ENCODE measurements at places on chromosomes 5 and 9.

DNA sequence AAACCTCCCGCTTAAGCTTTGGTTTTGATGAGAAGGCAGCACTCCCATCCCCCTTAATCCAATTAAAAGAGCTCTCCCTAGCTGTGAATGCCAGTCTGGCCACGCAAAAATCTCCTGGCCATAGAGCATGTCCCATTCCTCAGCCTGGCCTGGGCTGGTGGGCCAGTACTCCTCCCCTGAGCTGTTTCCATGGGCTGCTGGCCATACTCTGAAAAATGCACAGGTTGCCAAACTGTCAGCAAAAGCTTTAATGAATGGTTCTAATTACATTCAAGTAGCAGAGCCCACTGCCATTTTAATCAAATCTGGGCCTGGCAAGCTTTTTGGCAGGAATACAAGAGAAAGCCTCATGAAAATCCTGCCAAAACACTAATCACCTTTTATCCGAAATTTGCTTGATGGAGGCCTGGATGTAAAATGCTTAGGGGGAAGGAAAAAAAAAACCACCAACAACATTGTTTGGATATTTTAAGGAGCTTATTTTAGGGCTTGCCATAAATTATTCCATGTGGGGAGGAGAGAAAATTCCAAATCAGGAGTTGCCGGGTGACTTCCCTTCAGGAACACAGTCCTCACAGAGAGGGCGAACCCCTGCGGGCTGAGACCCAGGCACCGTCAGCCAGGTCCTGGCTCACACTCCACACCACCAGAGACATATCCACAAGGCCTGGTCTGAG lies 243.3 kb downstream of the SEC61B start:
- no peak for DNase-seq

GRCh38 chr5:36240779-36241630 lies 720 bp downstream of the NADK2 start:
- DNase-seq: peak; percentile 75

DNA sequence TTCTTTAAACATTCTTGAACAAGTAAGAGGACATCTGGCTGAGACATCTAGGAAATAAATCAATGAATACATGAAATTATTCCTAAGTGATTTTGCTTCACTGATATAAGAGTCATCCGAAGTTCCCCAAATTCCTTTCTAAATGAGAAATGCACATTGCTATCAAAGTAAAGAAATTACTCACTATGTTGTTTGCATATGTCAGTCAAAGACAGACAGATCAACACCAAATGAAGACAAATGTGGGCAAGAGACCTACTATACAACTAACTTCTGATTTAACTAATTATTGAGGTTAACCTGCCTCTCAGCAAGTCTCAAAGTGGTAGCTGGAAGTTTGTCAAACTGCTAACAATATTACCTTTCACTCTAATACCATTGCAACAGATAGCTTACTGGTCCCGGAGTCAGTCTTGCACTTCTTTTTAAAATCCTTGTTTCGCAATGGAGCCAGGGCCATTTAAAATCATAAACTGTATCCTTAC lies 13.2 kb downstream of the TUT7 start:
- DNase-seq: peak; percentile 55

DNA sequence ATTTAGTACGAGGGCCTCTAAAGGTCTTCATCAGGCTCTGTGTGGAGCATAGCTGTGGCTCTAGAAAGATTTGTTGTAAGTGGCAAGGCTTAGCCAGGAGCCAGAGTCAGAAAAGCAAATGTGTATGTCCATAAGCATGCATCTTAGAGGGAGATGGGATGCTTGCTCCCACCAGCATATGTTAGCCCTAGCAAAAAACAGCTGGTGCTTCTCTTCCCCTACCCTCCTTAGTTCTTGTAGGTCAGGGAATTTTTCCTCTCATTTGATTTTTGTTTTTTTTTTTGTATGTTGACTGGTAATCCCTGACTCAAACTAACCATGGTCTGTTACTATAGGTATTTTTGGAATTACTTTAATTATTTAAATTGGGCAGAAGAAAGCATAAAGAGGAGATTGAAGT lies 7.7 kb downstream of the TNFSF15 start:
- DNase-seq: no peak

DNA sequence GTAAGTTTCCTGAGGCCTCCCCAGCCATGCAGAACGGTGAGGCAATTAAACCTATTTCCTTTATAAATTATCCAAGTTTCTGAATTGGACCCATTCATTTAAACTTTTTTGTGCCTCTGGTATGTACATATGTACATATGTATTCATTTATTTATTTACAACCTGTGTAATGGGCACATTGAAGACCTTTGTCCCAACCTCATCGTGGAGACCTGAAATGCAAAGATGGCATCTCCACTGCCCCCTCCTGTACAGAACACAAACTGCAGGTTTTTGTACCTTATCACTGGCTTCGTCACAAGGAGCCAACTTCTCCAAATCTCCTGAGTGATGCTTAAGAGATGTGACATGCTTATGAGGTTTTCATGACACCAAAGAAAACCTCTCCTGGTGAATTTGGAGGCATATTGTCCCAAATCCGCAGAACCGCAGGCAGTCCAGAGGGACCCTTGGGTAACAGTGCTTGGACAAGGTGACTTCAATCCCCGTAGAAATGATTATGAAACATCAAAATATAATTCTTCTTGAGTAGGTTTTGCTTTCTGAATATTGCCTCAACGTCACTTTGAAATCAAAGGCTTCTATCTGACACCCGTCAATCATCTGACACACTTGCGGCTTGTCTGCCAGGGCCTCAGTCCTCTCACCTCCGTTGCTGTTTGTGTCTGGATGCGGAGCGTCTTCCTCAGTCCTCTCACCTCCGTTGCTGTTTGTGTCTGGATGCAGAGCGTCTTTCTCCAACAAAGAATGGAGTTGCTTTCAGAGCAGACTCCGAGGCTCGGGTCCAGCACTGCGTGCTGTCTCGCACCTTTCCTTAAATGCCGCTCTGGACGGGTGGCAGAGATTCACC lies 135.0 kb upstream of the IRX4 start:
- no peak for DNase-seq

- no peak for DNase-seq
Observed at GRCh38 chr9:33289936-33290246, 425 bp upstream of the NFX1 start.

GRCh38 chr5:11525020-11525419 lies 379.2 kb downstream of the CTNND2 start:
- DNase-seq: no peak

DNA sequence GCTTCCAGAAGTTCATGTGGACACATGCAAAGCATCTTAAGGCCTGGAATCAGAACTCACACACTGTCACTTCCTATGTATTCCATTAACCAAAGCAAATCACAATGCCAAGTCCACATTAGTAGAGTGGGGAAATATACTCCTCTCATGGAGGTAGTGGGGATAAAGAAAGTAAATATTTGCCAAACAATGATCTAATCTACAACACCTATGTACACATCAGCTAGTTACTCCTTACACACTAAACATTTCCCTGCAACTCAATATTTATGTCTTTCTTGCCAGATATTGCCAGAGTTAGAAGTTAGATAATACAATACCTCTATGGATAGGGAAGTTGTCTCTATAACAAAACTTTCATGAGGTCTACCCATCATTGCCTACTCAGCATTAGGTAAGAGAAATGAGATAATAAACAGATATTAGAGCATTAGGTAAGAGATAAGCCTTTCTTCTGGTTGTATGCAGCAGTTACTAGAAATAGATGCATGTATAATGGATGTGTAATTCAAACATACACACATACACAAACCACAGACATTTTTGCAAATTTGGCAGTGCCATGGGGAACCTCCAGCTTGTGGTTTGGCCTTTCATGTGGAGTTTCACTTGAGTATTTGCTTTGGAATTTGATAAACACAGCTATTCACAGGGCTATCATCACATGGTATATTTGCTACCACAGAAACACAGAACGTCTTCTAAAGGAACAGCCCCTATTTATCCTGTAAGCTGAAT lies 196.5 kb downstream of the TLE1 start:
- peak; percentile 99 for DNase-seq

GRCh38 chr9:113618836-113619490 lies 155.4 kb downstream of the RGS3 start:
- no peak for DNase-seq

GRCh38 chr9:102631559-102631958 lies 363.6 kb upstream of the CYLC2 start:
- peak; percentile 11 for DNase-seq

GRCh38 chr5:56769875-56770604 lies 45.3 kb upstream of the MAP3K1 start:
- no peak for DNase-seq

DNA sequence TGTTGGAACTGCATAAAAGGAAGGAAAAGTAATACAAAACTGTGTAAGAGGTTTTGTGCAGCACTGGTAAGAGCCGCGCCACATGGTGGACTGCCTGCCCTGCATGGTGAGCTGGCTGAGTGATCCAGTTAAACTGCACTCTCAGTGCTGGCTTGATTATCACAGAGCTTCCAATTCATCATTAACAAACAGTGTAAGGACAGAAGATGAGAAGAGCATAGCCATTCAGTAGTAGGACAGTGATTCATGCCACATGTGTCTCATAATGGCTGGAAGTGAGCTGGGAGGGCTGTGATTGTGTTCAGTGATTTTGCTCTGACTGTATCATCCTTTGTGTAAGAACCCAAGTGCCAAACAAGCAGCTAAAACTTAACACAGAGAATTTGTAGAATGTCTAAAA lies 14.1 kb downstream of the ASPN start:
- no peak for DNase-seq

- peak; percentile 1 for DNase-seq
Observed at GRCh38 chr5:43997647-43998272, 391.5 kb downstream of the FGF10 start.

DNA sequence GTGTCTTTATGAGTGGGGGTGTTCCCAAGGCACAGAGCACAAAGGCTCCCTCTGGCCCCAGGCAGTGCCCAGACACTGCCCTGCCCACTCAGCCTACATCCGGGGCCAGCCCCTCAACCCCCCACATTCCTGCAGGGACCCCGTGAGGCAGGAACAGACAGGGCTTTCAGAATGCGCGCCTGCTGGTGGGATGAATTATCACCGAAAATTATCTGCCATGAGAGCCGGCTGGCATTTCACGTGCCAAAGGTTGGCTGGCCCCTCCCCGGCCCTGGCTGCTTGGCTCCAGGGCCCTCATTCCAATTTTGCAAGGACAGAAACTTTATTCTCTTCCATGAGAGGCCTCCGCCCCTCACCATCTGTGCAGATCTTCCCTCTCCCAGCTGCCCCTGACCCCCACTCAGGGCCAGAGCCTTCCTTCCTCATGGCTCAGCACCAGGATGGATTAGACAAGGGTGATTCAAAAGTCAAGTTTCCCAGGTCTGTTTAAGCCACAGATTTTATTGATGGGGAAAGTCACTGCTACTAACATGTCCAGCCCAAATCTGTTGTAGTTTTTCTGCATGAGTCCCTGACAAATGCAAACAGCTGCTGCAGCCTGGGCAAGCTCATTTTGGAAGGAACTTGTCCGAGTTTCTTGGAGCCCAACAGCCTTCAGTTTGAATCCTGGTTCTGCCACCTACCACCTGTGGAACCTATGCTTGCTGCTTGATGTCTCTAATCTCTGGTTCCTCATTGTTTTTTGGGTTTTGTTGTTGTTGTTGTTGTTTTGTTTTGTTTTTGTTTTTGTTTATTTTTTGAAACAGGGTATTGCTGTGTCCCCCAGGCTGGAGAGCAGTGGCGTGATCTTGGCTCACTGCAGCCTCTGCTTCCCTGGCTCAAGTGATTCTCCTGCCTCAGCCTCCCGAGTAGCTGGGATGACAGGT lies 32.3 kb upstream of the WDR38 start:
- DNase-seq: no peak

DNA sequence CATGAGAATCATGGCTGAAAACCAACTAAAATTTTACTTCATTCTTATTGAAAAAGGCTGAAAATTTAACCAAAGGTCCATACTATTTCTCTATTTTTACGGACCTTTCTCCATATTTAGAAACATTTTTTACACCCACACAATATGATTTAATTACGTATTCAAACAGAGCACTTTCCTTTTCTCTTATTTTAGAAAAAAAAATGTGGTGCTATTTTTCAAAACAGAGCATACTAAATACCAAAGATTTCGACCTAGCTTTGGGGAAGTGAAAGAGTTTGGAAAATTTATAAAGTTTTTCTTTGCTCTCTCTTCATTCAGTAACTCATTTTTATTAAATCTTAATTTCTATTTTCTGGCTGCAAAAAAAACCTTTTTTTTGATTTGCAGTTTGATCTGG lies 38.1 kb downstream of the RNF145 start:
- DNase-seq: no peak

DNA sequence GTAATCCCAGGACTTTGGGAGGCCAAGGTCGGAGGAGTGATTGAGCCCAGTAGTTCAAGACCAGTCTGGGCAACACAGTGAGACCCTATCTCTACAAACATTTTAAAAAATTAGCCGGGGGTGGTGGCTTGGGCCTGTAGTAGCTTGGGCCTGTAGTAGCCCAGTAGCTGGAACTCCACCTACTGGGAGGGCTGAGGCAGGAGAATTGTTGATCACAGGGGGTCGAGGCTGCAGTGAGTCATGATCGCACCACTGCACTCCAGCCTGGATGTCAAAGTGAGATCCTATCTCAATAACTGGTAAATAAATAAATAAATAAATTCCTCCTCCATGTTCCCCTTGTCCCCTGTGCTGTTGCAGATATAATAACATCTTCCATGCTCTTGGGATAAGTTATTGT lies 14.3 kb downstream of the VCAN start:
- no peak for DNase-seq

- DNase-seq: no peak
Observed at GRCh38 chr5:137272831-137273230, 226.3 kb downstream of the SPOCK1 start.

DNA sequence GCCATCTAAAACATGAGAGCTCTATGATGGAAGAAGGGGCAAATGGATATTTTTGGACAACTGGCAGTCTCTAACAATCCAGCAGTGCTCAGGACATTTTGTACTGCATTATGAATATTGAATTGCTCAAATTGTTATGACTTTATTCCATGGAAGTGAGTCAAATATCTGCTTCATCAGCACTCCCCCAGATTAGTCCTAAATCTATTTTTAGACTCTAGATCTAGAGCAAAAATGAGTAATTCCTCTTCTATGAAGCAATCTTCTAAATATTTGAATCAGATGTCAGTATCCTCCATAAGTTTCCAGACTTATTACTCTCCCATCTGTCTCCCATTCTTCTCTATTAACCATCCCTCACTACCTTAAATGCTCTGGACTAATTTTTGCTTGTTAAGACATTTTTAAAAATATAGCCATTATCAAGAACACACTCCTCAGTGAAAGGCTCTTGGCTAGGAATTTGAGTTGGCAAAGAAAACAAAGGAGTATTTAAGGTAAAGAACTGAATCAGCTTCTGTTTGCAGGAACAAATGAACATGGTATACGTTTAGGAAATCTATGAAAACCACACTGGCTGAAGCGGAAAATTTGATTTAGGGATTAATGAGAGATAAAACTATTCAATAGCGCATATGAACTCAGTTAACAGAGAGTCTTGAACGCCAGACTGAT lies 300.9 kb downstream of the MCTP1 start:
- peak; percentile 85 for DNase-seq

GRCh38 chr9:128191406-128192046 lies at the start of gene CIZ1:
Gene CIZ1 (minus strand): TSS chr9:128191572. CDS start chr9:128190857, 715 bp downstream.
- peak; percentile 81 for DNase-seq

- peak; percentile 44 for DNase-seq
Observed at GRCh38 chr5:127577458-127577857, 60.0 kb downstream of the PRRC1 start.

Data from iris pigment epithelial cell (primary cell).